Posterior vena cava (tissue), 2 donors: ENCODE measurements at places on chromosomes 7 and 10. TPM values are rescaled to one million over a fixed set of nuclear protein-coding genes. Genes with fewer than 3 reads are reported as not detected.

The EPO gene
- total RNA-seq, result not detected

DNA sequence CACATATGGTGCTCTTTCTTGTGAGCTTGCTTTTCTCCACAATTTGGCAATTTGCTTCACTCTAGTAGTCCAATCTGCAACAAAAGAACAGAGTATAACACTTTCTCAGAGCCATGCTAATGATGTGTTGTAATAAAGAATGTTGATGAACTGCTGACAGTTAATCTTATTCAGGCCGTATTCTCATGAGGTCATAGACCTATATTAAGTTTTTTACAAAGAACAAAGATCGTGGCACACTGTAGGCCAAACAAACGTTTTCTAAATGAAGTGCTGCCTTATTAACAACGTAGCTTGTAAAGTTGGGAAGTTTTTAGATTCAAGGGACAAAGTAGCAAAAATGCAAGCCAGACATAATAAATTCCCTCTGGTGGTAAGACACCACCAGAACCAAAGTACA, 160.1 kb downstream of the GALNT11 start:
- DNase-seq, result no peak

GRCh38 chr7:70570029-70570428, 561.9 kb upstream of the GALNT17 start:
- no peak for DNase-seq

The FERD3L gene
- not detected for total RNA-seq

The LIPK gene
- not detected for total RNA-seq

GRCh38 chr7:99772565-99772964, 11.4 kb downstream of the CYP3A4 start:
- no peak for DNase-seq

- no peak for DNase-seq
These were observed 8.5 kb downstream of the SP8 start for GRCh38 chr7:20778063-20778721.

GRCh38 chr7:94274828-94275227, 119.9 kb upstream of the COL1A2 start:
- no peak for DNase-seq

GRCh38 chr10:7817984-7818294, 366 bp upstream of the TAF3 start:
- no peak for DNase-seq

DNA sequence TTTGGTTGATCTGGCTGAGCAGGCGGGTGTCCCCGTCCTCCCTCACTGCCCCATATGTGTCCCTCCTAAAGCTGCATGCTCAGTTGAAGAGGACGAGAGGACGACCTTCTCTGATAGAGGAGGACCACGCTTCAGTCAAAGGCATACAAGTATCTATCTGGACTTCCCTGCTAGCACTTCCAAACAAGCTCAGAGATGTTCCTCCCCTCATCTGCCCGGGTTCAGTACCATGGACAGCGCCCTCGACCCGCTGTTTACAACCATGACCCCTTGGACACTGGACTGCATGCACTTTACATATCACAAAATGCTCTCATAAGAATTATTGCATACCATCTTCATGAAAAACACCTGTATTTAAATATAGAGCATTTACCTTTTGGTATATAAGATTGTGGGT, 26.9 kb upstream of the TRIM56 start:
- peak; percentile 88 for DNase-seq

- DNase-seq, result no peak
These were observed 179.9 kb upstream of the KLF14 start for GRCh38 chr7:130913639-130914553.

The CPEB3 gene
- total RNA-seq, result 3.1 TPM

DNA sequence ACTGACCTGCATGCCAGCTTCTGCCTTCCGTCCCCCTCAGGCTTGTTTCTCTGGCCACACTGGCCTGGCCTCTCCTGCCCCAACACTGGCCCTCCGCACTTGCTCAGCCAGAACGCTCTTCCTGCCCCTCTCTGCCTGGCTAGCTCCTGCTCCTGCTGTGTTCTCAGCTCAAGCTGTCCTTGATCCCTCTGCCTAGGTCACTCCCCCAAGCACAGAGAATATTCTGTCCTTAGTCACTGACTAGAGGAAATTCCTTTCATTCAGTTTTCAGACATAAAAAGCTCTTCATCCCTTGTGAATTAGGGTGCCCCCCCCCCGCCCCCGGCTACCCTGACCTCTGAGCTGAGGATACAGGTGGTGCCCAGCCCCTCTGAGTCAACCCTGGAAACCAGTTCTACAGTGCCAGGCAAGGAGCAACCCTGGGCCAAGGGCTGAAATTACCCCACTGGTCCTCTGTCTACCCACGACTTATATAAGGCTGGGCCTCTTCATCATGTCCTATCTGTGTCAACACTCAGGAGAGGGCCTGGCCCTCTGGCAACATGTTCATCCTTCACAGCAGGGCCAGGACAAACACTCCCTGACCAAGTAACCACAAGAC, 6.6 kb upstream of the SGPL1 start:
- DNase-seq, result no peak

DNA sequence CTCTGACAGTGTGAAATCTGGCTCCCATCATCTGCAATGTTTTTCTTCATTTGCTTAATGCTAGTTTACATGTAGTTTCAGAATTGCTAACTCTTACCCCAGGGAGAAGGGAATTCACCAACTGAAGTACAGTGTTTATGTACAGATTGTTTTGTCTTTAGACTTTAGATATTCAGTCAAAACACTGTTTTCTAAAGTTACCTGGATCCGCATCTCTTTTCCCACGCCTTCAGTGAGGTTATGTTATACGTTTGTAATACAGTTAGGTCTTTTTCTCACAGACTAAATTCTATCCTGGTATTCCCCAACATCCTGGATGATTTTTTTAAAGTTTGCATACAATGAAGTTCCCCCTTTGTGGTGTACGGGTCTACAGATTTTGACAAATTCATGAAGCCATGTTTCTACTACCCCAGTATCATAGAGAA, 3.2 kb upstream of the LYZL1 start:
- DNase-seq, result no peak

The EGR2 gene
- total RNA-seq, result 3.0 TPM

DNA sequence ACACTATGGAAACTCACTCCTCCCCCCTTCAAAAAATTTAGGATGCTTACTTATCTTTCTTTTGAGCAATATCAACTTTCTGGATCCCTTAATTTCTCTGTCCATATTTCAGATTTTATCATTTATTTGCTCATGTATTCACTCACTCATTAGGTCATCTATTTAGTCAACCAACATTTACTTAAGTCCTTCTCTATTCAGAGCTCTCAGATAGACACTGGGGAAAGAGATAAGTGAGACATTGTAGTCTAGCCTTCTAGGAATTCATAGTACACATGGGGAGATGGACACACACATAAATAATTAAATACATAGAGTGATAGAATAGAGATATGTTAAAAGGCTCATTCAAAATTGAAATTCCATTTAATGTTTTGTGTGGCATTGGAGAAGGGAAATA, 9.2 kb downstream of the CPN1 start:
- no peak for DNase-seq

DNA sequence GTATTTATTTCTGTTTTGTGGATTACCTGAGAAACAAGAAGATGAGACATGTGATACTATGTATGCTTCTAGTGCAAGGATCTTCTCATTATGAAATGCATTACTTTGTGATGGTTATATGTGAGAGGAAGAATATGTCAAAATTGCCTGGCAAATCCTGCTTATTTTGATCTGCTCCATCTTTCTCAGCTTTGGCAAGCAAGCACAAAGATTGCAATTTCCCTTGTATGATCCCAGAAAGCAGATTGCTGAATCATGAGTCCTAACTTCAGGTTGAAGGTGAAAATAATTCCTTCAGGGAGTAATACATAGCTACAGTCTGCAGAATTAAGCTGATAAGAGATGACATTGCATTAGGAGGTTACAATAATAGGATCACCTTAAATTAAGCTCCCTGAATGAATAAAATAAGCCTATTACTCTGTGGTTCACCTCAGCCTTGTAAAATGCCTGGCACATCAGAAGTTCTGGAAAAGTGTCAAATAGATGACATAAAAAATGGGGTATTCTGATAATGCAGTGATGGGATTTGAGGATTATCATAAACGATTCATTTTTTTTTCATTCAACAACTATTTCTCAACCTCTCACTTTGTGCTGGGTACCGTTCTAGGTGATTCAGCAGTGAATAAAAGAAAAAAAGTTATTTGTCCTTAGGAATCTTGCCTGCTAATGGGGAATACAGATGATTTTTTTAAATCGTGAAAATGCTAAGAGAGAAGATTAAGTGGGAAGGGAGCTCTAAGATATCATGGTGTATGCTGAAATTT, 120.7 kb downstream of the CHN2 start:
- DNase-seq, result no peak

The VAX1 gene
- total RNA-seq, result not detected

The MCU gene
- 24.0 TPM for total RNA-seq

DNA sequence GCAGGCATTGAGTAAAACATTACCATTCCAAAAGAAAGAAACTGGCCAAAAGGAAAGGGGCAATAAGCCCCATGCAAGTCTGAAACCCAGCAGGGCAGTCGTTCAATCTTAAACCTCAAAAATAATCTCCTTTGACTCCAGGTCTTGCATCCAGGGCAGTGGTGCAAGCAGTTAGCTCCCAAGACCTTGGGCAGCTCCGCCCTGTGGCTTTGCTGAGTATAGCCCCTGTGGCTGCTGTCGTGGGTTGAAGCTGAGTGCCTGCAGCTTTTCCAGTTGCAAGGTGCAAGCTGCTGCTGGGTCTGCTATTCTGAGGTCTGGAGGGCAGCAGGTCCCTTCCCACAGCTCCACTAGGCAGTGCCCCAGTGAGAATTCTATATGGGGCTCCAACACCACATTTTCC, 580.1 kb upstream of the AUTS2 start:
- DNase-seq, result no peak

The PHYHIPL gene
- total RNA-seq, result 0.10 TPM

DNA sequence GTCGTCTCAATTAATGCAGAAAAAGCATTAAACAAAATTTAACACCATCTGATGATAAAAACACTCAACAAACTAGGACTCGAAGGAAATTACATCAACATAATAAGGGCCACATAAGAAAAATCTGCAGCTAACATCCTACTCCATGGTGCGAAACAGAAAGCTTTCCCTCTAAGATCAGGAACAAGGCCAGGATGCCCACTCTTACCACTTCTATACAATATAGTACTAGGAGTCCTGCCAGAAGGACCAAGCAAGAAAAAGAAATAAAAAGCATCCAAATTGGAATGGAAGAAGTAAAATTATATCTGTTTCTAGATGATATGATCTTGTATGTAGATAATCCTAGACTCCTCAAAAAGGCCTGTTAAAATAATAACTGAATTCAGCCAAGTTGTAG, 143.8 kb upstream of the GPR22 start:
- no peak for DNase-seq

The APBB1IP gene
- 8.4 TPM for total RNA-seq

The ASB10 gene
- not detected for total RNA-seq

DNA sequence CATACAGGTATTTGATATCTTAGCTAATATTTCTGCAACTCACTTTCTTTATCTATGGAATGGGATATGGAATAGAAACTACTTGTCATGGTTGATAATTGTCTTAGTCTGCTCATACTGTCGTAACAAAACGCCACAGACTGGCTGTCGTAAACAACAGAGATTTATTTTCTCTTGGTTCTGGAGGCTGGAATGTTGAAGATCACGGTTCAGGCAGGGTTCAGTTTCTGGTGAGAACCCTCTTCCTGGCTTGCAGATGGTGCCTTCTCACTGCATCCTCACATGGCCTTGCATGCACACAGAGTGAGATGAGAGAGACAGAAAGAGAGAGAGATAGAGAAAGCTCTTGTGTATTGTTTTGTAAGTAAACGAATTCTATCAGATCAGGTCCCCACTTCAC, 332.7 kb upstream of the MAGI2 start:
- no peak for DNase-seq

- peak; percentile 99 for DNase-seq
These were observed 8.2 kb downstream of the TACR2 start for GRCh38 chr10:69408318-69409175.
